SK-MEL-5 (cell line): ENCODE measurements at places on chromosomes 1 and 21.

GRCh38 chr1:204813522-204813921, 57.1 kb upstream of the NFASC start:
- DNase-seq: no peak

DNA sequence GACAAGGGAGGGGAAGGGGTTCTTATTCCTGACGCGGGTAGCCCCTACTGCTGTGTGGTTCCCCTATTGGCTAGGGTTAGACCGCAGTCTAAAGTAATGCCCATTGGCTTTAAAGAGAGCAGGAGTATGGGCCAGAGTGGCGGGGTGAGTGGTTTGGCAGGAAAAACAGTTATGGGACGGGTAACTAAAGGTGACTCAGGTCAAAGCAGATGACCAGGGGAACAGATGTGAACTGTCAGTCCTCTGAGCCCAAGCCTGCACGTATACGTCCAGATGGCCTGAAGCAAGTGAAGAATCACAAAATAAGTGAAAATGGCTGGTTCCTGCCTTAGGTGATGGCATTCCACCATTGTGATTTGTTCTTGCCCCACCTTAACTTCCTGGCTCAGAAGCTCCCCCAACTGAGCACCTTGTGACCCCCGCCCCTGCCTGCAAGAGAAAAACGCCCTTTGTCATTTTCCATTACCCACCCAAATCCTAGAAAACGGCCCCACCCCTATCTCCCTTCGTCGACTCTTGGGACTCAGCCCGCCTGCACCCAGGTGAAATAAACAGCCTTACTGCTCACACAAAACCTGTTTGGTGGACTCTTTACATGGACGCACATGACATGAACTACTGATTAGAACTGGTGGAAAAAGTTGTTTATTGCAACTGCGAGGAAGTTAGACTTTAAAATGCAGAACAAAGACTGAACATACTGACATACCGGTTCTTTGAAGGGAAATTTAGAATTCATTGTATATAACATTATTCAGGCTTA, 758 bp upstream of the ATAD3B start:
- peak; percentile 7 for DNase-seq

- no peak for DNase-seq
Observed at GRCh38 chr1:208962867-208963266, 620.6 kb upstream of the CAMK1G start.

DNA sequence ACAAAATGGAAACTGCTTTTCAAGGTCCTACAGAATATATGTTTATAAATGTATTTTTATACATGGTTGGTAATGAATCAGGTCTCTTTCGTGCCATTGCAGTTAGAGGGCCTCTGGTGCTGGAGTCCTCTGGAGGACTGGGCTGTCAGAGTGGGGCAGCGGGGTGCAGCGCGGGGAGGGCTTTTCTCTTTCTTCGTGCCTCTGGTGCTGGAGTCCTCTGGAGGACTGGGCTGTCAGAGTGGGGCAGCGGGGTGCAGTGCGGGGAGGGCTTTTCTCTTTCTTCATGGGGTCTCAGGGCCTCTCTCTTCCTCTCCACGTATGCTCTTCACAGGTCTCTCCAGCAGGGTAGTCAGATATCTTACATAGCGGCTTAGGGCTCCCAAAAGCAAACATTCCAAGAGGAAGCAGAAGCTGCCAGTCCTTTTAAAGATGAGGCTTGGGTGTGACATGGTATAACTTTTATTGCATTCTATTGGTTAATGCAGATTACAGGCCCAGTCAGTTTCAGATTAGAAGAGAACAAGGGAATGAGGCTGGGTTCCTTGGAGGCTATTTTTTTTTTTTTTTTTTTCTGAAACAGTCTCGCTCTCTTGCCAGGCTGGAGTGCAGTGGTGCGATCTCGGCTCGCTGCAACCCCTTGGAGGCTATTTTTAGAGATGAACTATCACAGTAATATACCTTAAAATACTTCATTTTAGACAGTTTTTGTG, 13.1 kb downstream of the SDCCAG8 start:
- DNase-seq: no peak

- peak; percentile 71 for DNase-seq
Observed at GRCh38 chr1:172002725-172003345, 161.5 kb downstream of the DNM3 start.

DNA sequence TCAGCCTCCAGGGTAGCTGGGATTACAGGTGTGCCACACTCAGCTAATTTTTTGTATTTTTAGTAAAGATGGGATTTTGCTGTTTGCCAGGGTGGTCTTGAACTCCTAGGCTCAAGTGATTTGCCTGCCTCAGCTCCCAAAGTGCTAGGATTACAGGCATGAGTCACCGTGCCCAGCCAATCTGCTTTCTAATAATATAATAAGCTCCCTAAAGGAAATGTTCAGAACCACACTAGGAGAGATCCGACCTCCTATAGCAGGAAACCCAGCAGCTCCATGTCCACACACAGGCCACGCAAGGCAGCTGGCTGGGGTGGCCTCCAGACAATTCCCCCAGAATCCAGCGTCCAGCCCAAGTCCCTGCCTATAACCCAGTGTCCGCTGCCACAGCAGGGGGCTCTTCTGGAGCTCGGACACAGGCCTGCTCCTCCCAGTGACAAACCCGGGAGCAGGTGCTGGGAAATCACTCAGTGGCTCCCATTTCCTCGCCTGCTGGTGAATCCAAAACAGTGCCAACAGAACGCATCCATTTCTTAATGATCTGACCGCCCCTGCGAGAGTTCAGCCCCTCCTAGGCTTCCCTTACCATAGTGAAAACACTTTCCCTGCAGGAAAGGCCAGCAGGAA, 7.5 kb downstream of the RIPK4 start:
- no peak for DNase-seq

DNA sequence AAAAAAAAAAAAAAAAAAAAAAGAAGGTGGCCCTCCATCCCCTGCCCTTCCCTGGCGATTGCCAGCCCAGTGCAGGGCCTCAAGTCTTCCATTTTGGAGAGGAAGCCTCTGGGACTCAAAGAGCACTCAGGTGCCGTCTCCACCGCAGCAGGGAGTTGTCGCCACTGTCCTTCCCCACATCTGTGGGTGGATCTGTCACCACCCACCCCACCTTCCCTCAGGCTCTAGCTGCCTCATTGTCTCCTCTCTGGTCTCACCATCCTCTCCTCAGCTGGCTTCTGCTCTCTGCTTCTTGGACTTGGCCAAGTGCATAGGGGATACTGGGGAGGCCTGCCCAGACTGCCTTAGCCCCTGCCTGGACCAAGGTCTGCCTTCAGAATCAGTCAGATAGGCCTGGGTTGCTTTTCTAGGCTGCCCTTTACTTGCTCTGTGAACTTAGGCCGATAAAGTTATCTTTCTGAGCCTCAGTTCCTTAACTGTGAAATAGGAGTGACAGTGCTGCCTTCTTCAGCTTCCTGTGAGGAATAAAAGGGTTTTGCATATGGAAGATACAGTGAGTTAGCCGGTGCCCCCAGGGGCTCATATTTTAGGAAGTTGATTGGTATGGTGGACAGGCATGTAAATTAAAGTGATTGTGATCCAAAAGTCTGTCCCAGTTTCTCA, 15.8 kb downstream of the RCC1 start:
- no peak for DNase-seq
